Stimulated activated CD4-positive, alpha-beta T cell treated with anti-CD3 and anti-CD28 coated beads, Interleukin-1b, Interleukin-23, amount 100 ng/mL, for 4 hours (primary cell): ENCODE measurements at places on chromosomes 7 and 10.

GRCh38 chr7:27526611-27527347 is 135.9 kb downstream of the HIBADH start:
- no peak for DNase-seq

GRCh38 chr10:11331726-11332125 is 279.7 kb downstream of the USP6NL start:
- no peak for DNase-seq

DNA sequence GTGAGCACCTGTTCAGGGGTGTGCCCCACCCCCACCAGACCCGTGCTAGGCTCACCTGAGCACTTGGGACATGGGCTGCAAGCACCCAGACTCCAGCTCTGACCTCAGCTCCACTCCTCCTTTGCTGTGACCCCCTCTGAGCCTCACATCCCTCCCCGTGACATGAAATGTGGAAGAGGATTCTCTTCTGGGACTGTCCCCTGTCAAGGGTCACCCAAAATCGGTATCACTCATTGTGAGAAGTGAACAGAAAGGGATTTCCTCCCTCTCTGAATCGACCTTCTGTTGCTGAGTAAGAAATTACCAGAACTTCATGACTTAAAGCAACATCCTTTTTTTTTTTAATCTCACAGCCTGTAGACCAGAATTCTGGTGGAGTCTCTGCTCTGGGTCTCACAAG is 6.2 kb upstream of the CHST15 start:
- DNase-seq: no peak

GRCh38 chr7:81956520-81956919 is 186.7 kb upstream of the HGF start:
- DNase-seq: no peak

DNA sequence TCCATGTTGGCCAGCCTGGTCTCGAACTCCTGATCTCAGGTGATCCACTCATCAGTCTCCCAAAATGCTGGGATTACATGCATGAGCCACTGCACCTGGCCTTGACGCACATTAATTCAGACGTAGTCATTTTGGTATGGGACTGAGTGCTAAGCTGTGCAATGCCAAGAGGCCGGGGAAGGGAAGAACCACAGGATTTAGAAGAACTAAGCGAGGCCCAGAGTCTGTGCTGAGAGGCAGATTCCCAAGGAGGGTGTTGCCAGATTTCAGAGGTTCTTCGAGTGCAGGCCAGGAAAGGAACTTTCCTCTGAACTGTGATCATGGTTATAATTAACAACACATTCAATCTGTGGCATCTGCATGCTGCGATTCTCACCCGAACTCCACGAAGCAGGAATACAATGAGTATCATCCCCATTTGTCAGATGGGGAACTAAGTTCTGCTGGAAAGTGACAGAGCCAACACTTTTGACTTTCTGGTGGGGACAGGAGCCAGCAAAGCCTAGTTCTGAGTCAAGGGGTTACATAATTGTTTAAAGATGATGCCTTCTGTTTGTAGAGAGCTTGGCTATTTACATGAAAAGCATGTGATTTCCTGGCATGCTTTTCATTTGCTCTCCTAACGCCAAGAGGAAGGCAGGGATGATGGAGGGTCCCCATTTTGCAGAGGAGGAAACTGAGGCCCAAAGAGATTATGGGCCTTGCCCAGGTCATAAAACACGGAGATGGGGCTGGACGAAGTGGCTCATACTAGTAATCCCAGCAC is 6.2 kb upstream of the ZAN start:
- no peak for DNase-seq

GRCh38 chr10:118943253-118943652 is 86.3 kb upstream of the NANOS1 start:
- DNase-seq: no peak

GRCh38 chr7:76261931-76262330 is 40.5 kb upstream of the HSPB1 start:
- no peak for DNase-seq

DNA sequence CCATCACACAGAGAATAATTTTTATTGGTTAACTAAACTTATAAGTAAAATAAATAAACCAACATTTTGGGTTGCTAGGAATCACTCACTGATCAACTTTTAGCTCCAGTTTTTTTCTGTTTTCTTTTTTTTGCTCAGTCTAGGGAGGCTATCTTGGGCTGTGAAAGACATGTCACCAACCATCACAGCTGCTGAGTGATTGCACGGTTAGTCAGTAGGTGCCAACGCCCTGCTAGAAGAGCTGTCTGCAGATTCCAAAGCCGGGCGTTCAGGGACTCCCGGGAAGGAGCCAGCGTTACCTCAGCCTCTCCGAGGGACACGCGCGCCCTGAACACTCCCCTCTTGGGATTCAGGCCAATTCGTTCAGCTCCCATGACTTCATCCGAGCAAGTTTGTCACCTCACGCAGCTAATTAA is 604 bp upstream of the STAM start:
- no peak for DNase-seq

DNA sequence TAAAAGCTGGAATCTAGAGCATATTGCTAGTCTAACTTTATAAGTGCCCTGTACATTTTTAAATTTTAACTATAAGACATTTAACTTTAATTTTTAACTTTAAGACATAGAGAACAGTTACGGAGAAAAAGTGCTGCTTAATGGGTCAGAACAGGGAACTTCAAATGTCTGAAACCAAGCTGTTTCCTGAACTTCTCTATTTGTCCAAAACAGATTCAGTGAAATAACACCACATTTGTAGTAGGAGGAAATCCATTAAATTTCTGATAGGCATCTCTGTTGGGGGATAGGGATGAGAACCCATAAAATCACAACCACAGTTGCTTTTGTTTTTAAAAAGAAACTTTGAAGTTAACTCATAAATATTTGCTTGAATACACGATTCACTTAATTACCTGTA is 170.8 kb upstream of the ANK3 start:
- DNase-seq: no peak

DNA sequence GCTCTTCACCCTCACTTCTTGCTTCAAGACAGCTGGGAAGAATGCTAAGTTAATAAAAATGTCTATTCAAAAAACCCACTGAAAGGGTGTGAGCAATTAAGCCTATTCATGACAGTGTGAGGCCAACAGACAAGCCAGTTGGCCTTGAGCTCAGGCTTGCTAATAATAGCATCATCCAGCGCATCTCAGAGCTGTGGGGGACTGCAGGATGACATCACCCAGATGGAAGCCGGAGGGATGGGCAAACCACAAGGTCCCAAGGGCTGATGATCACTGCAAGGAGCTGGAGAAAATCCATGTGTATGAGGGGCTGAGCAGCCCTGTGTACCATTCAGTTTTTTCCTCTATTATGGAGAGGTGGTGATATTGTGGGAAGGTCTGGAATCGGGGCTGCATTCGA is 770.4 kb downstream of the TNS3 start:
- DNase-seq: no peak

GRCh38 chr10:123965973-123966895 is 74.6 kb upstream of the CPXM2 start:
- no peak for DNase-seq

DNA sequence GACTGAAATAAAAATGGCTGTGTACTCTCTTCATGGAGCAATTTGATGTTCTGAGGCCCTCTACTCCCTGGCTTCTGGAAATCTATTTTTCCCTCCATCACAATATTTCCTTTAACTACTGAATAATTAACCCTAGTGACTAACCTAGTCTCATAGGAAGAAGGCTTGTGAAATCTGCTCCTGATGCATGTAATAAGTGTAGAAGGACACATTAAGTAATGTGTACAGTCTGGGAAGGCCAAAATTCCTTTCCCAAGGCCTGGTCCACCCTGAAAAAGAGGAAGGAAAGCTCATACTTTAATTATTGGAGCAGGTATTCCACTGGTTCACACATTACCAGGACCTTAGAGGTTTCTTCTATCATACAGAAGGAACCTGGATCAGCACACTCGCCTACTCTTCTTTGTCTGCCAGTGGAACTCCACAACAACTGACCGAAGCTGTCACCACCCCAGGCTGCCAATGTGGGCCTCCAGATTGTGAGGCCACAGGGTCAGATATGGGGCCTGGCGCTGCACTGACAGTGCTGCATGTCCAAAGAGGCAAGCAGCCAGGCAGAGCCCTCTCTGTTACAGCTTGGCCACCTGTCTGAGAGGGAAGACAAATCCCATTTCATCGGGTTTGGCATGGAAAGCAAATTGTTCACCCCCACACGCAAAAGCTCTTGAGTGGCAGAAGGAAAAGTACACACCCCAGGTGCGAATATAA is 54.4 kb upstream of the FAM133B start:
- DNase-seq: no peak

- no peak for DNase-seq
Observed at GRCh38 chr7:18387191-18387735, 108.3 kb upstream of the HDAC9 start.

GRCh38 chr10:33573606-33574005 is 239.1 kb upstream of the NRP1 start:
- no peak for DNase-seq

DNA sequence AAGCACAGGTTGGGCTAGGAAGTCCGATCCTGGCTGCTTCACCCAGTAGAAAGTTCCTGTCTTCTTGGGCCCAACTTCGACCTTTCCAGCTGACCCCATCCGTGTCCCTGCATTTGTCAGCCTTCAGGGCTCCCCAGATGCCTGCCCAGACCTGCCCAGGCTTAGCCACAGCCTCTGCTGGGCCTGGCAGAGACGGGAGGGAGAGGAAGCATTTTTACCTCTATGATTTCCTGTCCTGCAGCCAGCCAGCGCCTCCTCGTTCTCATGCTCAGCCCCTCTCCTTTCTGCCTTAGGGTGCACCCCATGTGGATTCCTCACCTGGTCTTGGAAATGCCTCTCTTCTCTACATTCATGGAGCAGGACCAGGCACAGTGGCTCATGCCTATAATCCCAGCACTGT is 3.7 kb downstream of the METTL27 start:
- DNase-seq: no peak

GRCh38 chr7:40843338-40843985 is 708.7 kb downstream of the SUGCT start:
- no peak for DNase-seq

- no peak for DNase-seq
Observed at GRCh38 chr10:3754727-3755439, 30.1 kb downstream of the KLF6 start.

GRCh38 chr10:1020958-1021357 is 4.7 kb downstream of the IDI2 start:
- DNase-seq: no peak

DNA sequence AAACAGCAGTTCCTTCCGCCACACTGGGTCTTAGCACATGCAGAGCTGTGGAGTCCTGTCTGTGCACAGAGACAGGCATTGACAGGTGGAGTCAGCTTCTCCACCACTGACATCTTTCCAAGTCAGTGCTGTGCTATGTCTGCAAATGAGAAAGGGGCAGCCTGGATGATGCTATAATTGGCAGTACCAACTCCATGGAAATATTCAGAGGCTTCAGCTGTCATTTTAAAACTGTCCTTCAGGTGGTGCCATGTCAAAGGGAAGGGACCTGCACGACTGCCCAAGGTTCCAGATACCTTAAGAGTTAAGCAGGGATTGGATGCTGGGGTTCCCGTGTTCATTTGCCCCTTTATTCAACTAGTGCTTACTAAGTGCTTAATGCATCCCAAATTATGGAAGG is 258.0 kb upstream of the PRKCQ start:
- DNase-seq: no peak

- no peak for DNase-seq
Observed at GRCh38 chr7:73517241-73517995, 4.7 kb downstream of the BAZ1B start.

GRCh38 chr7:92837000-92837749 is 802 bp upstream of the CDK6 start:
- no peak for DNase-seq

- no peak for DNase-seq
Observed at GRCh38 chr7:54831644-54832095, 72.7 kb upstream of the SEC61G start.

DNA sequence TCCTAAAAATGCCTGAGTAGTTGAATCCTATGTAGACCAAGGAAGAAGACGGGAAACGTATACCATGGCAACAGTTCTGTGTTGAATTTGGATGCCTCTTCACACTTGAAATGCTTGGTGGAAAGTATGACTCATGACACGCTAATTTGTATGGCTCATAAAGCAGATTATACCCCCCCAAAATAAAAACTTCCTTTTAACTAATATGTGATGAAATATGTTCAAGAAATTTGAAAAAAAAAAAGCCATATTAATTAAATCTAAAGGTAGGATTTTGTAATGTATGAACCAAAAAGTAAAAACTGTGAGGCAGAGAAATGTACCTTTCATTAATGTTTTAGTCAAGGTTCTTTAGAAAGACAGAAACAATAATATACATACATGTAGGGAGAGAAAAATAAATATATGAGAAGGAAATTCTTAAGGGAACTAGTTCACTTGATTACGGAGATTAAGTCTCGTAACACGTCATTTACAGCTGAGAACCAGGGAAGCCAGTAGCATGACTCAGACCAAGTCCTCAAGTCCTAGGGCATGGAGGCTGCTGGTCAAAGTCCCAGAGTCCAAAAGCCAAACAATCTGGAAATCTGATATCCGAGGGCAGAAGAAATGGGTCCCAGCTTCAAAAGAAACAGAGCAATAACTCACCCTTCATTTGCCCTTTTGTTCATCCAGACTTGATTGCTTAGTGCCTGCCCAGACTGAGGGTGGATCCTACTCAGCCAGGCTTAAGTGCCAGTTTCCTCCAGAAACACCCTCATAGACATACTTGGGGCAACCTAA is 485.1 kb downstream of the SEMA3D start:
- no peak for DNase-seq

GRCh38 chr10:118290471-118290995 is 51.6 kb downstream of the FAM204A start:
- DNase-seq: no peak

- DNase-seq: no peak
Observed at GRCh38 chr7:131031099-131031868, 296.4 kb upstream of the MKLN1 start.

DNA sequence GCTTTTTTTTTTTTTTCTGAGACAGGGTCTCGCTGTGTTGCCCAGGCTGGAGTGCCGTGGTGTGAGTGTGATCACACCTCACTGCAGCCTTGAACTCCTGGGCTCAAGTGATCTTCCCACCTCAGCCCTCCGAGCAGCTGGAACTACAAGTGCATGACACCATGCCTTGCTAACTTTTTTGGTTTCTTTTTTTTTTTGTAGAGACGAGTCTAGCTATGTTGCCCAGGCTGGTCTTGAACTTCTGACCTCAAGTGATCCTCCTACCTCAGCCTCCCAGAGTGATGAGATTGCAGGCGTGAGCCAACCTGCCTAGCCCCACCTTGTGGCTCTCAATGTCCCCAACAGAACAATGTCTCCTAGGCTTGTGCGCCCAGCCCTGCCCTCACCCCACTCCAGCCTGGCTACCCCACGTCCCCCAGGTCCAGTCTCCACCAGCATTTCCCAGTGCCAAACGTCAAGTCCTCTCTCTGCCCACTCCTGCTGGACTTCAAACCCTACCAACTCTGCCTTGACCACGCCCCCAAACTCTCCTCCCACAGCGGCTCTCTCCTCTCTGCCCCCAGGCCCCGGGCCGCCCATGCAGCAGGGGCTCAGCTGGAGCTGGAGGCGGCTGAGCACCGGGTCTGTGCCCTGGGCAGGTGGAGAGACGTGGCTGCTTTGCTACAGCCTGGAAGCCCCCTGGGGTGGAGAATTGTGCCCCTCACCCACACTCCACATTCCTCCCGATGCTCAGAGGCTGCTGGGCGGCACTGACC is 18.9 kb downstream of the BHLHA15 start:
- no peak for DNase-seq

- DNase-seq: peak; percentile 72
Observed at GRCh38 chr10:22988581-22989360, 60.9 kb downstream of the ARMC3 start.

- DNase-seq: no peak
Observed at GRCh38 chr7:140275069-140275965, 98.5 kb upstream of the KDM7A start.
